ENCODE measurements at places on chromosomes 1 and 21. TPM values are rescaled to one million over a fixed set of nuclear protein-coding genes. Genes with fewer than 3 reads are reported as not detected.

Gene PTCH2
- 0.23 TPM for total RNA-seq

Gene NES
- 1.1 TPM for total RNA-seq

Gene FCRL2
- total RNA-seq = not detected

Gene ADGRL4
- total RNA-seq = not detected

Gene HSF2BP
- total RNA-seq = 2.4 TPM

Gene LAPTM5
- total RNA-seq = 0.25 TPM

Gene DEPDC1
- 10.8 TPM for total RNA-seq

Gene PADI1
- 1.1 TPM for total RNA-seq

Gene TRIM17
- total RNA-seq = not detected

Gene ARTN
- 0.33 TPM for total RNA-seq

Gene CLDN14
- total RNA-seq = 0.07 TPM

Gene INSRR
- not detected for total RNA-seq

Gene SLC50A1
- total RNA-seq = 34.2 TPM

Gene DNAH14
- total RNA-seq = 15.2 TPM
